ENCODE measurements at places on chromosomes 4 and X. TPM values are rescaled to one million over a fixed set of nuclear protein-coding genes. Genes with fewer than 3 reads are reported as not detected.

Gene ITIH6
- not detected for total RNA-seq

Gene UGT2A2
- total RNA-seq = not detected

Gene CSAG3
- total RNA-seq = not detected

Gene FANCB
- 12.0 TPM for total RNA-seq

Gene SMIM10
- 0.34 TPM for total RNA-seq

DNA sequence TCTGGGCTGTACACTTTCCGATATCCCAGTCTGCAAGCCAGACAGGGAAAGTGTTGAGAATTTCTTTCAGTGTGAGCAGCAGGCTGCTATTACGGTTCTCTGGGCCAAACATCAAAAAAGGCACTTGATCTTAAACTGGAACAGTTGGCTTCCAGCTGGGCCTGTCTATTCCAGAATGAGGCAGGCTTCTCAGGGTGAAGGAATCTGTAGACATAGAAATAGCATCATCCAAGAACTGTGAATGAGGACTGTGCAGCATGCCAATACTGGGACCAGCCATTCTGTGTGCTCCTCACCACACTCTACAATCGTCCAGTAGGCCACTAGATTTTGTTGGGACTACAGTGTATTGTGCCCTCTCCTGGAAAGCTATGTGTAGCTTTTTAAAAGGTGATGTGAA lies 31.1 kb downstream of the ART3 start:
- H3K27me3 ChIP-seq = no peaks in the 10 kb centered on the region
- no peaks in the 10 kb centered on the region for H3K4me1 ChIP-seq
- no peak for DNase-seq

DNA sequence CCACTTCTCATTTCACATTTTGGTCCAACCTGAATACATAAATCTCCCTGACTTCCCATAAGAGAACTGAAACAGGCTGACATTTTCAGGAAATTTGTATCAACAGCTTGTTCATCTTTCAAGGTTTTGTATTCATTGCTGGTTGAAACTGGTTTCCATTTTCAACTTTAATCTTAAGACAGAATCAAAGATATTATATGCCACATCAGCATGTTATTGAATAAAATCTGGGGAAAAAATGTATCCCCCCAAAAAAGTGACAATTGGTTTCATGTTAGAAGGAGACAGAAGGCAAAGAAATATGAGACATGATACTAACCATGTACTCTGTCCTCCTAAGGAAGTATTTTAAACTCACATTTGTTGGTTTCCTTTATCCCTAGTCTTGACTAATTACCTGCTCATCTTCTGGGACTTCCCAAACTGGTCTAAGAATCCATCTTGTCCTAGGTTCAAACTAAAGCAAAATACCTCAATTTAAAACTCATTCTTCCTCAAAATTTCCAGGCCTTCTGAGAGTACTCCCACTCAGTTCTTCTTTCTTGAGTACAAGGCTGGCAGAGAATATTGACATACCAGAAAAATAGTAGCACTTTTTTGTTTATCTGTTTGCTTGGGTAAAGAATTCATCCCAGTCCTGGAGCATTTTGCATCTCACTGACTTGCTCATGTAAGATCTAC lies 3.1 kb upstream of the ANTXR2 start:
- H3K27ac ChIP-seq = peak overlapping the region; percentile 47
- peaks cover 6% of the 10 kb centered on the region for H3K36me3 ChIP-seq
- DNase-seq = no peak

DNA sequence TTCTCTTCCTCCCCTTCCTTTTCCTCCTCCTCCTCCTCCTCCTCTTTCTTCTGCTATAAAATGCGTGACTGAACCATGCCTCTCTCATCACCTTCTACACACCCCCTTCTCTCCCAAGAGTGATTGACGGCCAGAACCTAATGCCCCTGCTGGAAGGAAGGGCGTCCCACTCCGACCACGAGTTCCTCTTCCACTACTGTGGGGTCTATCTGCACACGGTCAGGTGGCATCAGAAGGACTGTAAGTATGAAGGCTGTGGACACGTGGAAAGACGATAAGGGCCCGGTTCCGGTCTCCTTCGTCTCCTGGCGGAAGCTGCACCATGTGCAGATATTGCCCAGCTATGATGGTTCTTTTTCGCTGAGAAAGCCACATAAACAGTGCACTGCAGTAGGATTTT lies 12.1 kb upstream of the ARSF start:
- H3K4me3 ChIP-seq = no peak overlapping the region
- no peak overlapping the region for H3K27ac ChIP-seq
- DNase-seq = no peak
- H3K27me3 ChIP-seq = peaks cover 6% of the 10 kb centered on the region

GRCh38 chr4:112901962-112902411 lies 147.5 kb upstream of the ANK2 start:
- no peaks in the 10 kb centered on the region for H3K4me1 ChIP-seq
- peaks cover 7% of the 10 kb centered on the region for H3K27me3 ChIP-seq
- H3K36me3 ChIP-seq = no peaks in the 10 kb centered on the region
- no peak overlapping the region for H3K4me3 ChIP-seq
- DNase-seq = no peak
- no peak overlapping the region for H3K27ac ChIP-seq

GRCh38 chr4:173801876-173802661 lies 272.0 kb upstream of the HAND2 start:
- H3K4me3 ChIP-seq = no peak overlapping the region
- H3K27ac ChIP-seq = no peak overlapping the region
- no peaks in the 10 kb centered on the region for H3K27me3 ChIP-seq
- H3K4me1 ChIP-seq = no peaks in the 10 kb centered on the region

- H3K4me1 ChIP-seq = peaks cover 2% of the 10 kb centered on the region
- no peak overlapping the region for H3K4me3 ChIP-seq
- DNase-seq = no peak
- H3K36me3 ChIP-seq = no peaks in the 10 kb centered on the region
These were observed 166.2 kb downstream of the MAGEB17 start for GRCh38 chrX:16333453-16333852.

- no peak overlapping the region for H3K4me3 ChIP-seq
- DNase-seq = no peak
- H3K4me1 ChIP-seq = no peaks in the 10 kb centered on the region
- no peaks in the 10 kb centered on the region for H3K27me3 ChIP-seq
- no peak overlapping the region for H3K27ac ChIP-seq
These were observed 16.2 kb upstream of the GNRHR start for GRCh38 chr4:67770422-67770821.

DNA sequence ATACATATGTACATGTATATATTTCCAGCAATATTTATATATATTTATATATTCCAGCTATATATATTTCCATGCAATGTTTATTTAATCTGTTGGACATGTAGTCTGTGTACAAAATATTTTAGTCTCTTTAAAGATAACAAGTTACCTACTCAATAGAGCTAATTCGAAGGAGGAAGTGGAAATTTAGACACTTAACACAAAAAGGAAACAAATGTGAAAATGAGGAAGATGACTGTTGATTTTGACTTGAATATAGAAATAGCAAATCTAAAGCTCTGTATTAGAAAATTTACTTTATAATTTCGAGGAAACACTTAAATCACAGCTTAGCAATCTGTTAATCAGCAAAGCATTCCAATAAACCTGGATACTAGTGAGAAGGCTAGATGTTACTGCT lies 1064.4 kb downstream of the PCDH7 start:
- no peak overlapping the region for H3K27ac ChIP-seq
- H3K4me1 ChIP-seq = no peaks in the 10 kb centered on the region
- DNase-seq = no peak
- H3K36me3 ChIP-seq = no peaks in the 10 kb centered on the region

GRCh38 chr4:39597695-39598381 lies 40.8 kb downstream of the SMIM14 start:
- no peak overlapping the region for H3K27ac ChIP-seq
- H3K27me3 ChIP-seq = no peaks in the 10 kb centered on the region
- peaks cover 4% of the 10 kb centered on the region for H3K4me1 ChIP-seq
- no peak overlapping the region for H3K4me3 ChIP-seq
- no peak for DNase-seq

Data from activated CD4-positive, alpha-beta memory T cell treated with anti-CD3 and anti-CD28 coated beads for 36 hours (primary cell).